ENCODE measurements at places on chromosomes 7 and 10.
A peak's percentile ranks its signal among the peaks of the same experiment; 100 is the strongest.

DNA sequence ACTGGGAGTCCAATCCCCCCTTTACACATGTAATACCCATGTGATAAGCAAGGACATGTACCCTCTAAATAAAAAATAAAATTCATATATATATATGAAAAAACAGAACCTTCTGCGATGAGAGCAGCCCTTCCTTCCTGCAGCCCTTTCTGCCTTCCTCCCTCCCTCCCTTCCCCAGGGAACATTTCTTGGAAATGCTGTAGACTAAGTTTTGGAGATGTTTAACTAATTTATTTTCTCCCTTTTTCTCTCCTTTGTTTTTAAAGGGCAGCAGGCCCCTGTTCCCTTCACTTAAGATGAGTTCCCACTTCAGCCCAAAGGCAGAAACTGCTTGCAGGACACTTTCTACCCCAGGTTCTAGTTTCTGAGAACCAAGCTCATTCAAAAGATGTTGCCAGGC, 179.2 kb downstream of the FRMD4A start:
- DNase-seq, result no peak

- DNase-seq, result no peak
Observed at GRCh38 chr7:50448823-50449222, 1.3 kb downstream of the FIGNL1 start.

DNA sequence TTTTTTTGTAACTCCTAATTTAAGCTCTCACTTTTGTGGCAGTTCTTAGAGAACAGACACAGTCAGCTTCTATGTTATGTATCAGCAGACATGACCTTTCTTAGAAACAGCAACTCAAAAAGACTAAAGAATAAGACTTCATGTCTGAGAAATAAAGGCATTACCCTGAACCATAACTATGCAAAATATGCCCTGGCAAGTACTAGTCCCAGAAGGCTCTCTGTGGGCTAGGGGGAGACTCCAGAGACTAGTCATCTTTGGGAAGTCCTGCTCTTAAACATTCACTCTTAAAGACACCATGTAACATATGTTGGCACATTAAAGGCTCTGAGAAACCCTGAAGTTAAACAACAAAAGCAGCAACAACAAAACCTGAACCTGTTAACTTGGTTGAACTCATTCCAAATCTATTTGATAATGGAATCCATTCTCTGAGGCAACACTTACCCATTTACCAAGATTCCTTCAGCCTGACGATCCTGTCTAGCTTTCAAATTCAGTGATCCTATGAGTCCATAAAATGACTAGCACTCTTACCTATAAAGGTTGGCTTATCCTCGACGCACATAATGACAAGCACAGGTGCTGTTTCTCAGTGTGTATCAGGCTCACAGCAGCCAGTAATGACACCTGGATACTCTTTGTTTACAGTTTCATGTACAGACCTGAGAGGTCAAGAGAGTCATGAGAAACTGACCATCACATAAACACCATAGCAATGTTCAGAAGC, 62.3 kb downstream of the OSBPL3 start:
- no peak for DNase-seq

DNA sequence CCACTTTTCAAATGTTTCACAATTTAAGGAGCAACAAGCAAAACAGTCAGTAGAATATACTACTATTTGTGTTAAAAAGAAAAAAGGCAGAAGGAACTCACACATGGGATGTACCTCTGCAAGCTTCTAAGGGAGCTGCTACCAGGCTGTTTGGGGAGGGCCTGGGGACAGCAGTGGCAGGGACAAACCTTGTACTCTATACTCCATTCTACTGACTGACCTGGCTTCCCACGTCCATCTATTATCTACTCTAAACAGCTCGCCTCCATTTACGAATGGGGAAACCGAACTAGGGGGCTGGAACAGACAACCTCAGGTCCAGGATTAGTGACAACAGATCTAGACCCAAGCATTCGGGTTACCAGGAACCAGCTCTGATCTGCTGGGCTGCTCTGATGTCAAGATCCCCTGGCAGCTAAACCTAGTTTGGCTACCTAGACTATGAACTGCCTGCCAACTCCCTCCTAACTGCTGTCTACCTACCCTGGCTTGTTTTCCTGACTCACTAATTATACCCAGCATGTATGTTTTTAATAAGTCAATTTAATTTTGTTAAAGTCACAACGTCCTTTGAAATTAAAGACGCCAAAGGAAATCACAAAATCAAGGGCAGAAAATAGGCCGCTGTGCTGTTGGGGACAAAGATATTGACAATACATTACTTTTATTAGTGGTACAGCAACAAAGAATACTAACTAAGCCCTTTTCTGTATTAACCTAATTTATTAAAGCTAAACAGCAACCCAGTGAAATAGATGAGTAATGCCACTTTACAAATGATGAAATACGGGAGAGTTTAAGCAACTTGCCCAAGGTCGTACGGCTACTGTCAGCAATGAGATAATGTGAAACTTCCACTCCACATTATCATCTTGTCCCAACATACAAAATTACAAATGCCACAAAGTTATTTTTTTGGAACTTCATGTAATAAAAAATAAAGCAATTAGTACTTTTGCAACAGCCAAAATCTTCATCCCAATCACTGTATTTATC, 5.3 kb downstream of the PSAP start:
- DNase-seq, result peak; percentile 47

DNA sequence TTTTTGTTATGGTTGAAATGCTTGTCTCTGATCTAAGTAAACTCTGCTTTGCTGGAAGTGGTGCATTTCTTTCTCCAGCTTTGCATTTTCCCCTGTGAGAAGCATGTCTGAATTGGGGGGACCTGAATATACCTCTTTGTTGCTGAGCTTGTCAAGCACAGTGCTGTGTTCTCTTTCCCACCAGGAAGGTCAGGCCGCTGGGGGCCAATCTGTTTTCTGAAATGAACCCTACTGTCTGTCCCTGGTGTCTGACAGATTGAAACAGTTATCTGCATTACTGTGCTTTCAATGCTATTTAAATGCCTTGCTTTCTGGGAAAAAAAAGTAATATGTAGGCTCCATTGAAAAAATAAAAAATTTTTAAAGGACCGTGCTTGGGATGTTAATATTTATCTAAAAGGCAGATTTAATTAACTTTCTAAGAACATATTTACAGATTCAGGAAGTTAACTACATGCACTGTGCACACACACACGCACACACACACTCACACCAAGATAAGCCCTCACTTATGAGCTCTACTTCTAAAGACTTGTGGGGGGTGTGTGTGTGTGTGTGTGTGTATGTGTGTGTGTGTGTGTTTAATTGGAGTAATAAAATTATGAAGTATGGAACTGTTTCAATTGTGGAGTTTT, 127.0 kb upstream of the FZD1 start:
- peak; percentile 8 for DNase-seq

GRCh38 chr7:107077699-107078516, 33.4 kb downstream of the PRKAR2B start:
- no peak for DNase-seq

- no peak for DNase-seq
Observed at GRCh38 chr10:88216976-88217375, 353.6 kb downstream of the PTEN start.

GRCh38 chr7:74040101-74040790, 12.3 kb downstream of the ELN start:
- DNase-seq, result no peak

DNA sequence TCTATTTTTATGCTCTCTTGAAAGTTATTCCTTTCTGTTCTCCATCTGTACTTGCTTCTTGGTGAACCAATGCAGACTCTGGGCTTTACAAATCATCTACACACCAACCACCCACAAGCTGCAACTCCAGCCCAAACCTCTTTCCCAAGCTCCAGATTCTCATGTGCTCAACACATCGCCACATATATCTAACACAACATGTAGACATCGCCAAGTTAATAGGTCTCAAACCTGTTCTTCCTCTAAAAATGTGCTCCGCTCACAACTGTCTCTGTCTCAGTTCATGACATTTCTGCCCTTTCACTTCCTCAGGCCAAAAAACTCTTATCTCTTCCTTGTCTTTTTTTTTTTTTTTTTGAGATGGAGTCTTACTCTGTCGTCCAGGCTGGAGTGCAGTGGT, 95.7 kb upstream of the EEPD1 start:
- no peak for DNase-seq
